Posterior cingulate gyrus (tissue), 11 donors: ENCODE measurements at places on chromosomes 5 and 9.

DNA sequence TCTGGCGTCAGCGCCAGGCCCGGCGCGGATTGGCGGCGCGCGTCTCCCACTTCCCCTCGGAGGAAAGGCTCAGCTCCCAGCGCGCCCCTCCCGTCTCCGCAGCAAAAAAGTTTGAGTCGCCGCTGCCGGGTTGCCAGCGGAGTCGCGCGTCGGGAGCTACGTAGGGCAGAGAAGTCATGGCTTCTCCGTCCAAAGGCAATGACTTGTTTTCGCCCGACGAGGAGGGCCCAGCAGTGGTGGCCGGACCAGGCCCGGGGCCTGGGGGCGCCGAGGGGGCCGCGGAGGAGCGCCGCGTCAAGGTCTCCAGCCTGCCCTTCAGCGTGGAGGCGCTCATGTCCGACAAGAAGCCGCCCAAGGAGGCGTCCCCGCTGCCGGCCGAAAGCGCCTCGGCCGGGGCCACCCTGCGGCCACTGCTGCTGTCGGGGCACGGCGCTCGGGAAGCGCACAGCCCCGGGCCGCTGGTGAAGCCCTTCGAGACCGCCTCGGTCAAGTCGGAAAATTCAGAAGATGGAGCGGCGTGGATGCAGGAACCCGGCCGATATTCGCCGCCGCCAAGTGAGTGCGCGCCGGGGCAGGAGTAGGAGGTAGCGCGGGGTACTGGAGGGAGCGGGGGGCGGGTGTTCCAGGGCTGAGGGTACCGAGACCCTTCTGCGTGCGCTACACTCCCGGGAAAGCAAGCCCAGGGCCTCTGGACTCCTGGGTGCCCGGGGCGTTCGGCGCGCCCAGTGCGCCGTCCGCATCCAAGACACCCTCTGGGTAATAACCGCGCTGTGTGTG lies at the start of gene MSX2:
MSX2 (plus strand) TSS at position 99 of the 777 bp plus-strand sequence; CDS start at position 177, 78 bp downstream.
- peak; percentile 66 for DNase-seq

- DNase-seq, result peak; percentile 75
Measured at GRCh38 chr9:92740446-92740961, 24.1 kb downstream of the BICD2 start.

- DNase-seq, result no peak
Measured at GRCh38 chr9:114324492-114324891, 1.6 kb downstream of the ORM1 start.

DNA sequence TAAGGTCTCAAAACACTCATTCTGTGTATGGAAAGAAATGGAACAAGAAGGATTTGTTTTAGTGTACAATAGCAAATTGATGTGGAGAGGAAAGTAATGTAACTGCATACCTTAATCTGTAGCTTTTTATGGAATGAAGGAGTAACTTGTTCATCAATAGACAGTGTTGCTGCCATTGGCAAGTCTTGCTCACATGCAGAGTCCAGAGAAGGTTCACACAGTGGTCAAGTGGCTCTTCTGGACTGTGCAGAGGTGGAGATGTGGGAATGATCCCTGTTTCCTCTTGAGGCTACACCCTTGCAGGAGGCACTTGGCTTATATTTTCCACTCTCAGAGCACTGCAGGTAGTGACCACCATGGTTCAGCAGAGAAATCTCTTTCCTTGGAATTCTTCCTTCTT lies 132.9 kb upstream of the ANKH start:
- no peak for DNase-seq

- DNase-seq, result peak; percentile 10
Measured at GRCh38 chr9:3337515-3338225, 188.1 kb downstream of the RFX3 start.

DNA sequence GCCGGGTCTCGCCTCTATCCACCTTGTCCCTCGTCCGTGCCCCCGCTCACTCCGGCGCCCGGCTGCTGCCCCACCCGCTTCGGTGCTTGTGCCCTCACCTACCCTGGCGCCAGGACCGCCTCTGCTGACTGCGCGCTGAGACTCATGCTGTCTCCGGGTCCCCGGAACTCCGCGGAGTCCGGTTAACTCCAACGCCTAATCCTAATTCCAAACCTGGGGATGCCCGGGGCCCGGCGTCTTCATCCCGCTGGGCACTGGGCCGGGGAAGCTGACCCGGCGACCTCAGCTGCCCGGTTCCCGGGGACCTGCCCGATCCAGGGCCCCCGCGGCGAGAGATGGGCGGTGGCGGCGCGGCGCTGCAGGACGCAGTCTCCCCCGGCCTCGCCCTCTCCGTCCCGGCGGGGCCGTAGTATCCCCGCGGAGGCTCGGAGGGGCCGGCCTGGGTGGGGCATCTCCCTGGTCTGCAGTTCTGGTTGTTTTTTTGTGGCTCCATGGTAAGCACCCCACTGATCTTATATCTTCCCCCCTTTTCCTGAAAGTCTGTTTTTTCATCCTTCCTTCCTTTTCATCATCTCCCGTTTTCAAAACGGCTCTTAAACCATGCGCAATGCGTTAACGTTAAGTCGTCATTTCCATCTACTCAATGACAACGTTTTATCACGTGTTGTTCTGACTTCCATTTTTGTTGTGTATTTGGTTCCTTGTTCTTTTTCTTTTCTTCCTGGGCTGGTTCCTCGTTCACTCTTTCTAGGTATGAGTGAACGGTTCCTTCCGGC lies 41.1 kb upstream of the PLEKHG4B start:
- DNase-seq, result no peak

- no peak for DNase-seq
Measured at GRCh38 chr9:126147936-126148870, 178.4 kb upstream of the MVB12B start.
